Smooth muscle cell of trachea (primary cell): ENCODE measurements at places on chromosomes 12 and 14. TPM values are rescaled to one million over a fixed set of nuclear protein-coding genes. Genes with fewer than 3 reads are reported as not detected.

Gene MYO1H
- total RNA-seq = not detected in 2 replicates

Gene GLIPR1L1
- 1.0 TPM in 1 of 2 replicates, not detected in the other for total RNA-seq

Gene FOXN4
- total RNA-seq = not detected in 2 replicates

Gene AHSA1
- 85.2 and 101 TPM in 2 replicates for total RNA-seq

Gene WNT1
- total RNA-seq = not detected in 2 replicates

Gene GPR84
- total RNA-seq = not detected in 2 replicates

Gene TARBP2
- 46.1 and 47.0 TPM in 2 replicates for total RNA-seq

Gene SSPN
- total RNA-seq = 10.9 and 15.1 TPM in 2 replicates

Gene AVPR1A
- total RNA-seq = not detected in 2 replicates

Gene CDKN3
- total RNA-seq = 5.5 and 115 TPM in 2 replicates
